T-helper 9 cell (primary cell): ENCODE measurements at places on chromosomes 6 and 20.

DNA sequence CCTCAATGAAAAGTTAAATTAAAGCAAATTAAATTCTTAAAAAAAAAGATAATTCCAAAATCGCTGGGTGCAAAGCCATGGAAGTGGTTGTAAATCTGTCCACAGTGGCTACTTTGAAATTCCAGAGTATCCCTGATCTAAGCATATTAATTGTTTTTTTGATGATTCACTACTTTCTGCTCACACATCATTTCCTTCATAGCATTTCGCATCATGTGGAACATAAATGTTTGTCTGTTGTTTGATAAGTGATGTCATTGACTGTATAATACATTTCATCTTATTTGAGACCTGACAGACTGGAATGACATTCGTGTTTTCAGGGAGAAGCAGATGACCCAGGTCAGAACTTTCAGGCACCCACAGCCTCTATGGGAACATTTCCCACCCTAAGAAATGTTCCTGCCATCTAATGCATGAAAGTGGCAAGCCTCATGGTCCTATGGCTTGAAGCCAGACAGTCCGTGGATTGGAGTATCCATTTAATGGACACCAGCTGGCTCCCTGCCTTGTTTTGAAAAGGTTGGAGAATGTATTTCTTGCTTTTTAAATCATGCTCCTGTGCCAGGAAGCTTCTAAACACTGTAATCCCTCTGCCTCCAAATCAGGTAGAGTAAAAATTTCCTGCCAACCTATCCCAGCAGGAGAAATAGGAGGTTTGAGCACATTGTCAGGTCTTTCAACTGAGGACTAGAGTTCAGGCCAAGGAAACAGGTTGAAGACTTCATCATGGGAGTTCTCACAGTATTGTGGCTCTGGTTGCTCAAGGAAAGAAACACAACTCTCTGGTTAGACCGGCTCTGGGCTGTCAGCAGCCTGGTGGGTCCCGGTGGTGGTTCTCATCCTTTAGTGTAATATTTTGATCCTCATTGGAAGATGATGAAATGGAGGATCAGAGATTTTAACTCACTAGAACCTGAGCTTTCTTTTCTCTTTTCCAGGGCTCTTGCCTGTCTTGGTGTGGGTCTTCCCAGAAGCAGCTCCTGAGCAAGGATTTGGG is 157.9 kb downstream of the SLC24A3 start:
- DNase-seq: no peak

DNA sequence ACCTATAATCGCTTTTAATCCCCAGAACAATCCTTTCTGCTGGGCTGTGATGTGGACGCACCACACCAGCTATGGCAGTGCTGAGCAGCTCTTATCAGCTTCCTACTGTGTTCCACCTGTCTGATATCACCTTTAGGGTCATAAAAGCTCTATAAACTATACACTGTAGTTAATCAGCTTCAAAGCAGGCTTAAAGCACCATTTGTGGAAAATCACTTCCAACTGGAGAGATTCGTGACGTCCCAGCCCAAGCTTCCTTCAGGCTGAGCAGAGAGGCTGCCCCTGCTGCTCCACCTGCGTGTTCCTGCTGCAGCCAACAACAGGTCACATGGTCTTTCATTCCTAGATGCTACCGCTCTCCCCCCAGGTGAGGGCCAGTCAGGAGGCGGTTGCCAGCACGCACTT is 156.5 kb downstream of the SMOC2 start:
- no peak for DNase-seq

DNA sequence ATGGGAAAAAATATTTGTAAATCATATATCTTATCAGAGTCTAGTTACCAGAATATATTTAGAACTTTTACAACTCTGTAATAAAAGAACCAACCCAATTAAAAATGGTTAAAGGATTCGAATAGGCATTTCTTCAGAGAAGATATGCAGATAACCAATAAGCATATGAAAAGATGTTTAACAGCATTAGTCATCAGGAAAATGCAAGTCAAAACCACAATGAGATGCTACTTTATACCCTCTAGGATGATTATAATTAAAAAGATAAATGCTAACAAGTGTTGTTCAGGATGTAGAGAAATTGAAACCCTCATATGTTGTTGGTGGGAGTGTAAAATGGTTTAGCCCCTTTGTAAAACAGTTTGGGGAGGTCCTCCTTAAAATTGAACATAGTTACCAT is 94.1 kb downstream of the LRRC1 start:
- no peak for DNase-seq

DNA sequence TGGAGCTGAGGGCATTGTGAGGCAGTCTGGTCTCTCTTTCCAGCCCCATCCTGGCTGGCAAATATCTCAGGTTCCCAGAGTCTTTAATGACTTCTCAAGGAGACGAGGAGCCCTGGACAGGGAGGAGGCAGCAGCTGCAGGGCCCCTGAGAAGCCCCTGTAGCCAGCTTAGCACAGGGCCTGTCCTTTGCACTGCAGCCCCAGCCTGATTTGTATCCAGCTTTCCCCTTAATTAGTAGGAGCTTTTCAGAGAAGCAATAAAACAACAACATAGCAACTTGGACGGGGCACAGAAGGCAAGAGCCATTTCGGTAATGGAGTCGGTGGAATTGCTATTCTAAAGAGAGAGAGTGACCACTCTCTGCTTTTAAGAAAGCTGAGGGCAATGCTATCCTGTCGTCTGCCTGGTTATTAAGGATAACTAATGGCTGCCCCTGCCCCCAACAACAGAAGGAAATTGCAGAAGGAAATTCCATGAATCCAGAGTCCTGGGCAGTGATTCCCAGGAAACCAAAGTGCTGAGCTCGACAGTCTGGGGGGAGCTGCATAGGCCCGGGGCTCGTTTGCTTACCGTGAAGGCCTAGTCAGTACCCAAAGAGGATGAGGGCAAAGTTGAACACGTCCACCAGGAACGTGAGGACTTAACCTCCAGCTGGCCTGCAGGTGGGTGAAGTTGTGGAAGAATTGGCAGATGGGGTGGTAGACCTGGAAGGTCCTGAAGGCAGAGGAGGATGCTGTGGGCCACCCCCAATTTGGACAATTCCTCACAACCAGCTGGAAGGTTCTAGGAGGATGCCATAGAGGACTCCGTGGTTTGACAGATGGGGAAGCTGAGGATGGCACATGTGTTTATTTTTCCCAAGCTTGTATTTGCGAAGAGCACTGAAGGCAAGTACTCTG is 50.3 kb downstream of the NPEPL1 start:
- DNase-seq: no peak

- DNase-seq: no peak
Measured at GRCh38 chr6:14026831-14027539, 90.6 kb upstream of the CD83 start.

- no peak for DNase-seq
Measured at GRCh38 chr6:37038292-37039198, 33.1 kb downstream of the FGD2 start.

DNA sequence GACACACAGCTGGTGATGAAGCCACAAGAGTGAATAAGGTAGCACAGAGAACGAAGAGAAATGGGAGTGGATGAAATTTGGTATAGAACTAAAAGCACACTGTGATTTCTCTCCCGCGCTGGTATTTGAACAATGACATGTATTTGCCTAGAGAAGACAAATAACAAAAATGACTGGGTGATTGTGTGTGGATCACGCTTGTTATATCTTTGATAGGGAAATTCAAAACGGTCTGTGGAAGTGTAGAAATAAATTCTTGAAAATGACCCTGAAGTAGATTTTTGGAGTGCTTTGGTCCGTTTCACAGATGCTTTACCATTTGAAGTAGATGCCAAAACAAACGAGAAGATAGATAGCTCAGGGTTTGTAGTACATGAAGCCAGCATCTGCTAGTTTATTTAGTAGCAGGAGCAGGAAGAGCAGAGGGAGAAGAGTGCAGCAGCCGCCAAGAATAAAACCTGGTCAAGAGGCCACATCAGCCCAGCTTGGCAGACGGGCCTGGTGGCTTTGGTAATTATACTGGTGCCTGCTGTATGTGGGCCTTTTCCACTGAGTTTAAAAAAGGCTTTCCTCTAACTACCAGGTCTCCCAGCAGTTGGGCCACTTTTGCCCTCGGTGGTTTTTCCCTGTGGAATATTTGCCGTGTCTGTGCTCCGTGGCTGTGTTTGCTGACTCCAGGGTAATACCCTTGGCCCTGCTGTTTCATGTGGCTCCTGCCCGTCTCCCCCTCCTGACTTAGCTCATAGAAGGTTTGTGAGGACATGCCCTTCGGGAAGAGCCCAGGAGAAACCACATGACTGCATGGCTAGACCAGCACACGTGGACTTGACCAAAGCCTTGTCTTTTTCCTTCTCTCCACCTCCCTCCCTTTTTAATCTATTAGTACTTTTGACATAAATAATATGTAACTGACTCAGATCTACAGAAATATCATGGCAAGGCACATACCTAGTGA is 294.0 kb downstream of the SOX4 start:
- DNase-seq: no peak

DNA sequence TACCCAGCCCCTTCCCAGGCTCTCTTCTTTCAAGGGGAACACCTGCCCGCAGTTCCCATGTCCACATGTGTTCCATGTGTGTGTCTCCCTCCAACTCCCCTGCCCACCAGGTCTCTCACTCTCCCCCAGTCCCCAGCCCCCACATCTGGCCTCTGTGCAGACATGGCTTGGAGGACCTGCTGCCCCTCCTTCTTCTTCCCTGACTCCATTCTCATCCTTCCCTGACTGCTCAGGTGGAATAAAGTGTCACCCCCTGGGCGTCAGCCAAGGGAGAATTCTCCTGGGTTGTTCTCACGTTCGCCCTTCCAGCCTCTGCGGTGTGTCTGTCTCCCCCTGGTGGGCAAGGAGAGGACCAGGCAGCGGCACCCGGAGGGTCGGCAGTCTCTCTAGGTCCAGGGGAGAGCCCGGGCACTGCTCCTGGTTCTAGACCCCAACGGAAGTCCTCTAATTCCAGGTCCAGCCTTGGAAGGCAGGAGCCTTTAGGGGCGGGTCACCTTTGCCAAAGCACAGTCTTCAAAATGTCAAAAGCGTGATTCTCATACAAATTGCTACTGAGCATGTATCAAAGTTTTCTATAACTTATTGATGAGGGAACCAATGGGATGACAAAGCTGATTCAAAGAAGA is 50.5 kb downstream of the EBF4 start:
- peak; percentile 63 for DNase-seq

DNA sequence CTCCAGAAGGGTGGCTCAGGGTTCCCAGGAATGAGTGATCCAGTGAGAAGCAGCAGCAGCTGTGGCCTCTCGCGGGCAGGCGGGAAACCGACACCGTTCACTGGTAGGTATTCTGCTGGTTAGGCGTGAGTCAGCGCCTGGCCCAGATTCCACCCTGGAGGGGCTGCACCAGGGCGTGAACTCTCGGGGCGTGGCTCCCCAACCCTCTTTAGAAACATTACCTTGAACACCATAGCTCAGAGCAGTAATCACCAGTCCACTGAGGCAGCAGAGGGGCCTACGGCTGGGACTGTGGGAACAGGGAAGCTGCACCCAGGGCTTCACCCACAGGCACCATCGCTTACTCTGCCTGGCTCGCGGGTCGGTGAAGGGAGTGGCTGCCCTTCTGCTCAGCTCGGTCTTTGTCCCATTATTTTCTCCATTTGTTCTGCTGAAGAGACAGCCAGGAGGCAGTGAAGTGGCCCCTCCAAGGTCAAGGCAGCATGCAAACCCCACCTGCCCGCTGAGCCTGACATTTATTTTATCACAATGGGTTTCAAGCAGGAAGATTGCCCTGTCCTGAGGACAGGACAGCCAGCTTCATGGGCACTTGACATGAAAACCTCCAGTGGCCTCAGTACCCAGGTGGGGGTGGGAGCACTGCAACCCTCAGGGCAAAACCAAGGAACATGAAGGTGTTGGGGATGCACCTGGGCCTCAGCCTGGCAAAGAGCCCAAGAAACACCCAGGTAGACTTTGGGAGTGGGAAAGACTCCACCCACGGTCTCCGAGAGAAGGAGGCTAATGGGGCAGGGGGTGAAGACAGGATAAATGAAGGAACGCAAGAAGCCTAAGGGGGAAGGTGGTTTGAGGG is 51.0 kb upstream of the CD93 start:
- no peak for DNase-seq

DNA sequence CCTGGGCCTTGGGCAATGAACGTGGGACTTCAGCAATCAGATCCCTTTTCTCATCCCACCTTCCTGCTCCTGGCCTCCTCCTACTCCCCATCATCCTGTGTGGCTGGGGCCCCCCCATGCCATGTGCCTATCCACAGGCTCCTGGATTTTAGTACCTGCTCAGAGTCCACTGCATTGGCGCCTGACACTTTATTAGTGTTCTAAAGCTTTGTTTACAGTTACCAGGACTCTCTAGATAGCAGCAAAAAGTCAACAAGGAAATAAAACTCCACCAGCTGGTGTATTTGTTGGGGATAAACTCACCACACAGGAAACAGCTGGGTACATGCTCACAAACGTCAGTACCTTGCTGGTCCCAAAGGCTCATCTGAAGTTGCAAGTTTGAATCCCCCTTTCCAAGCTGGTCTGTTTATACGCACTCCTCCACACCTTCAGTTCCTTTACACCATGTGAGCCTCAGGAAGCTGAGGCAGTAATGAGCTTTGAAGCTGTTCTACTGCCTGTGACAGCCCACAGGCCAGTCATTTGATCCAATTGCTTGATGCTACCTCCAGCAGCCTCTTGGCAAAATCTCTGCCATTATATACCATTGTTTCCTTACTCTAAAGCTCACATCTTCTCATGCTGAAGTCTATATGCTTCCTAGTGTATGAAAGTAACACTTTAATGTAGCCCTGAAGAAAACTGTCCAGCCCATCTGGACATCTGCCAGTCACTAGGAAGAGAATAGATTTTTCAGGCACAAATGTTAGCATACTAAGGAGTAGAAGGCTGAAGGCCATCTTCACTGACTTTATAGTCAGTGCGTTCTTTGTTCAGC is 76.6 kb downstream of the ANKEF1 start:
- no peak for DNase-seq

DNA sequence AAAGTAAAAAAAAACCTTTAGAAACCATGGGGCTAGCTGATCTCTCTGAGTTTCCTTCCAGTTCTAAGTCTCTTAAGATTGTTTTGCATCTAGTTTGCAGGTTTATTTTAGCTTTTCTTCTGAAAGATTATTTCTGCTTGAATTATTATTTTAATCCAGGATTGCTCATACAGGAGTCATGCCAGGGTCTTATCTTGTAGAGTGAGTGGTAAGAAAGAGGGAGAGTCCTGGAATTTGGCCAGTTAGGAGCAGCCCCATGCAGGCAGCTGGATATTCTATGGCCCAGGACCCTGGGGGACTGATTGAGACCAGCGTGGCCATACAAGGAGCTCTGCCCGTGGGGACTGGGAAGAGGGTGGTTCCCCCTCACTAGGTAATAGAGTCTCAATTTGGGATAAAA is 178.9 kb upstream of the HEY2 start:
- DNase-seq: no peak

DNA sequence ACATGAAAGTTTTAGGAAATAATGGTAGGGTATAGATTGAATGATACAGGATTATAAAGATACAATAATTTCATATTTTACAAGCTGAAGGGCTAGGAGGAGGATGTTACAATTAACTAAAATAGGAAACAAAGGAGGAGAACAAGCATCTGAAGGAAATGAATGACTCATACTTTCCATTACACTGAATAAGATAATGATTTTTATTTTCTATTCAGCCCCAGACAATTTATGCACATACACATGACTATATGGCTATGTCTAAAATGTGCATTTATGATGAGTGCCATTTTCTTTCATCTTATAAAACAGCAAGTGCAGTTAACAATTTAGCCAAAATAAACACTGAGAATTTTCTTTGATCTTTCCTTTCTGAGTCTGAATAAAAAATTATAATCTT is 994.6 kb upstream of the ADGRB3 start:
- DNase-seq: no peak

- DNase-seq: no peak
Measured at GRCh38 chr6:105250533-105250932, 70.7 kb upstream of the POPDC3 start.
